ENCODE measurements at places on chromosomes 13 and 19.
A peak's percentile ranks its signal among the peaks of the same experiment; 100 is the strongest.

DNA sequence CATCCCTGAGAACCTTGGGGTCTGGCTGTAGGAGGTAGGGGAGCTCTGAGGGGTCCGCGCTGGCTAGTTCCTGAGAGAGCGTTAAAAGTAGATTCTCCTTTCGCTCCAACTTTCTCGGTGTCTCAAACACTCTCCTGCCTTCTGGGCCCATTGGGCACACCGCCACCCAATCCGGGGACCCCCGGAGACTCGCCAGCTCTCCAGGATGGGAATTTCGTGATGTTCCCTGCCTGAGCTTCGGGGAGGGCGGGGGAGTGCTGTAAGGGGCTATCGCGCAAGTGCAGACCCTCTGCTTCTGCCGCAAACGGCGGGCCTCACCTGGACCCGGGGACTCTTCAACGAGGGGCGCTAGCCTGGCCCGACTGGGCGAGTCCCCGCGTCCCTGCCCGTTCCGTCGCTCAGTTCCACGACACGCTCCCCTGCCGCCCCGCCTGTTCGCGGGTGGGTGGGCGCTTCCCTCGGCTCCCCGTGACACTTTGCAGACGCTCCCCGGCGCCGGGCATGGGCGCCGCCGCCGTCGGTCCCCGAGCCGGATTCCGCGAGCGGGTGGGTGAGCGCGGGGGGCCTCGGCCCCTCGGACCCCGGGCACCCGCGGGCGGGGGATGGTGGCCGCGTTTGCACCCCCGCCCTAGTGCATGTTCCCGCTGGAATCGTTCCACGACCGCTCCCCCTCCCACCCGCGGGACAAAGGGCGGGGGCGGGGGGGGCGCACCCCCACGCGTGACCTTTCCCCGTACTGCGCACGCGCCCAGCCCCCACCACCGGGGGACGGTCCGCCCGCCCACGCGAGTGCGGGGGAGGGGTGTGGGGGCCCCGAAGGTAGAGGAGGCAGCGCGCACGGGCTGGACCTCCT lies at the start of gene CCDC106:
Gene CCDC106 (plus strand): TSS at position 481 of the 853 bp plus-strand sequence. CDS start 835 bp downstream, outside the sequence.
- DNase-seq = no peak

GRCh38 chr13:86737334-86737932 lies 933.7 kb upstream of the SLITRK5 start:
- DNase-seq = no peak

DNA sequence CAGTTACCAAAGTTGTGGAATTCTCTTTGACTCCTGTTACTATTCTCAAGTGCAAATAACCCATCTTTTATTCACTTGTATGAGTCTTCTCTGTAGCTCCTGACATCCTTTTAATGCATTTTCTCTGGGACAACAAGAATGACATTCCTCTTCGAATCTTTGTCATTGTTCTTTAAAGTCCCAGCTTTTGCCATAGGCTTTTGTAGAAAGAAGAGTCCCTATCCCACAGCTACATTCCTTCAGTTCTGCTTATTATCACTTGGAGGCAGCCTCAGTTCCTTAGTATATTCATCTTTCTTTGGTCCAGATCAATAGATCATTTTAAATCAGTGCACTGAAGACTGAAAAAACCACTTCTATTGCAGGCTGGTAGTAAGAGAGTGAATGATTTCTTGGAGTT lies 560.2 kb downstream of the DACH1 start:
- no peak for DNase-seq

- DNase-seq = peak; percentile 9
These were observed 574 bp downstream of the ZNF227 start for GRCh38 chr19:44212866-44213346.

DNA sequence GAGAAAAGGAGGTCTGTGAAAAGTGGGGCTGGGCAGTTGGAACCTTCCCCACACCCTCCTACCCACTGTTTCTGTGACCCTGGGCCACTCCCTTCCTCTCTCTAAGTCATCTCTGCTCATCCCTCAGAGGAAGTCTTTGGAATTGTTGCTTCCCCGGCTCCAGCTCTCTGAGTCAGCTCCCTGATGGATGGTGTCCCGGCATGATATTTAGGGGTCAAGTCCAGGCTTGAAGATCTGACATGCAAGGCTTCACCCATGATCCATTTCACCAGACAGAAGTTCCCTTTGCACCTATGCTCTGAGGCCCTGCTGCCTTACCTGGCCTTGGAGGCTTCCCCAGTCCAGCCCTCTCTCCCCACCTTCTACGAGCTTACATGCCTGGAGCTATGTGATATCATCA lies 13.3 kb downstream of the EXOC3L2 start:
- no peak for DNase-seq

GRCh38 chr19:21626924-21627697 lies 121.7 kb downstream of the ZNF429 start:
- no peak for DNase-seq

DNA sequence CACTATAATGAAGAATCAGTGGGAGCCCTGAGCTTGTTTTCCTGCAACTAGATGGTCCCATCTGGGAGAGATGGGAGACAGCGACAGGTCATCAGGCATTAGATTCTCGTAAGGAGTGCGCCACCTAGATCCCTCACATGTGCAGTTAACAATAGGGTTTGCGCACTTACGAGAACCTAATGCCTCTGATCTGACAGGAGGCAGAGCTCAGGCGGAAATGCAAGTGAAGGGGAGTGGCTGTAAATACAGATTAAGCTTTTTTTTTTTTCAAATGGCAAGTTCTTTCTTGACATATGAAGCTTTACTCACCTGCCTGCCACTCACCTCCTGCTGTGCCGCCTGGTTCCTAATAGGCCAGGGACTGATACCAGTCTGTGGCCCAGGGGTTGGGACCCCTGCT lies 14.4 kb downstream of the CDC16 start:
- DNase-seq = no peak

- DNase-seq = no peak
These were observed 78.1 kb upstream of the PCDH9 start for GRCh38 chr13:67308004-67308772.

- DNase-seq = peak; percentile 84
These were observed at the start of gene ACOD1 for GRCh38 chr13:76948149-76948548. ACOD1 (plus strand) TSS chr13:76948511; CDS start chr13:76948559, 48 bp downstream.

DNA sequence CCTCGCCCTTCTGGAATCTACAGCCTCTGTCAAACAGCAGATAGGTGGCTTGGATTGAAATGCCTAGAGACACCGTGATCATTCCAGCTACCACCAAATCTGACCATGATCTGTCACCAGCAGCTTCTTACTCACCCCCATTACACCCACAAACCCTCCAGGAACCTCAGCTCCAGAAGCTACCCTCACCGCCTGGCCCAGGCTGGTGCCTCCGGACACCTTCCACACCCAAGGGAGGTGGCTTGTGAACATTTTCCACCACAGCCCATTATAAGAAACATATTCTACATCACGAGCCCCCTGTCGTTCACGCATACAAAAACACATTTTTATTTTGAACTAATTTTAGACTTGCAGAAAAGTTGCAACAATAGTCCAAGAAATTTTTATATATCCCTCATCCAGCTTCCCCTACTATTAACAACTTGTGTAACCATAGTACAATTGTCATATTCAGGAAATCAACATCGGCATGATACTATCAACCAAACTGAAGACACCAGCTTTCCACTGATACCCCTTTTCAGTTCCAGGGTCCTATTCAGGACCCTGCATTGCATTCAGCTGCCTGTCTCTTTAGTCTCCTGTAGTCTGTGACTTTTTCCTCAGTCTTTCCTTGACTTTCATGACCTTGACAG lies 15.4 kb upstream of the UBE2L5 start:
- no peak for DNase-seq

GRCh38 chr19:11138601-11139300 lies 16.8 kb downstream of the SPC24 start:
- peak; percentile 27 for DNase-seq

GRCh38 chr13:110590577-110590976 lies 24.8 kb upstream of the NAXD start:
- DNase-seq = no peak

DNA sequence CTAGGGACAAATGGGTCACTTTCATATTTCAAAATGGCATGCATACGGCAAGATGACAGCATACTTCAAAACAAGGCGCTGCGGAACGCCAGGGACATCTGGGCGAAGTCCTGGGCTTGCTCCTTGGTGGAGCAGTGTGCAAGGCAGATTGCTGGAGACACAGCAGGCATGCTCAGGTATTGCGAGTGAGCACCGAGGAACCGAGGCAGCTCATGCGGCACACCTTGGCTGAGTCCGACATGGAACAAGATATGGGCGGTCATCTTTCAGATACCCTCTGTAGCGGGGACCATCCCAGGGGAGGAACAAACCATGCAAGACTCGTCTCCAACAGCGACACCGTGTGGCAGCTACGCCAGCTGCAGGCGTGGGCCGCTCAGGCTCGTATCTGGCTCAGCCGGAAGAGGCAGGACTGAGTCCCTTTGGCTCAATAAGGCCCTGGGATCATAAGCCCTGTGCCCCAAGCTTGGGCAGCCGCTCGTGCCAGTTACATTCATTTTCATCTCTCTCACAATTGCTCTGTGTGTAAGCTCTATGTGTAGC lies 112.4 kb downstream of the NUFIP1 start:
- DNase-seq = no peak

- DNase-seq = no peak
These were observed 9.6 kb downstream of the TINCR start for GRCh38 chr19:5558101-5558621.

DNA sequence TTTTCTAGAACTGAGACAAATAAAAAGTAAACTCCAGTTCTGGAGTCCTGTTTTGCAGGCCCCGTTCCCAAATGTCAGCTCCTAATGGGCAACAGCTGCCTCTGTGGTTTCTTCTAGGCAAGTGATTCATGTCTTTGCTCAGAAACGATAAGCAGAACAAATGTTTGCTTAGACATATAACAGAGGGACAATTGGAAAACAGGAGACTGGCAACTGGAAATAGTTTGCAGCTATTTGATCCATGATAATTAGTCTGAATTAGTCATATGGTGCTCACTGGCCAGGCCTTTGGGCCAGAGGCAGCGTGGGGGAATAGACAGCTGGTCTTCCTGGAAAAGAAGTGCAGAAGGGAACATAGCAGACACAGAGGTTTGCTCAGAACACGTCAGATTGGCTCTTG lies 29.2 kb upstream of the TSHZ3 start:
- no peak for DNase-seq

DNA sequence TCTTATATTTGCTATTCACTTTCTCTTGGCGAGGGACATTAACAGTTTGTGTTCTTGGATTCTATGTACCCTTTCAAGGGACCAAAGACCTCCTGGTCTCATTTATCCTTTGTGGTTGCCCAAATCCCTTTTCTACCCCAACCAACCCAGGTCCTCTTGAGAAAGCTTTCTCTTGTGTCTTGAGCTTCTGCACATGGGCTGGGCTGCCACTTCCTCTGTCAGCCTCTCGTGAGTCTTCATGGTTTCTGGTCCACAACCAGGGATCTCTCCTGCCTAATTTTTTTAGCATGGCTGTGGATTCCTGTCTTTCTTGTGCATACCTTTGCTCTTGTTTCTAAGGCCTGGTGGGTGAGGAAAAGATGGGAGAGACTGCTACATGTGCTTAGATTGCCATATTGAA lies 14.9 kb downstream of the TIMM13 start:
- no peak for DNase-seq

DNA sequence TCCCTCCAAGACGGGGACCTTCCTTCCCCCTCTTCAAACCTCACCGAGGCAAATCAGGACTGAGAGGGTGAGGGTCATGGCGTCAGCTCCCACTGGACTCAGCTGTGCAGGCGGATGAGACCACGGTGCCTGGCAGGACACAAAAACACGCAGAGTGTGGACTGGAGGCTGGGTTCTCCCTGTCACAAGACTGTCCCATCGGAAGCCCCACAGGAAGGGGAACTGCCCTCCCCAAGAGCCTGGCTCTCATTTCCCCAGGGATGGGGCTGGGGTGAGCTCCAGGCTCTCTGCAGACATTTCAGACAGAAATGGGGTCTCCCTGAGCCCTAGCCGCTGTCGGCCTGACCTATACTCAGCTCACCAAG lies at the start of gene LILRB5:
Gene LILRB5 (minus strand): TSS at position 158 of the 365 bp plus-strand sequence. CDS start 80 bp downstream, at position 78.
- no peak for DNase-seq

DNA sequence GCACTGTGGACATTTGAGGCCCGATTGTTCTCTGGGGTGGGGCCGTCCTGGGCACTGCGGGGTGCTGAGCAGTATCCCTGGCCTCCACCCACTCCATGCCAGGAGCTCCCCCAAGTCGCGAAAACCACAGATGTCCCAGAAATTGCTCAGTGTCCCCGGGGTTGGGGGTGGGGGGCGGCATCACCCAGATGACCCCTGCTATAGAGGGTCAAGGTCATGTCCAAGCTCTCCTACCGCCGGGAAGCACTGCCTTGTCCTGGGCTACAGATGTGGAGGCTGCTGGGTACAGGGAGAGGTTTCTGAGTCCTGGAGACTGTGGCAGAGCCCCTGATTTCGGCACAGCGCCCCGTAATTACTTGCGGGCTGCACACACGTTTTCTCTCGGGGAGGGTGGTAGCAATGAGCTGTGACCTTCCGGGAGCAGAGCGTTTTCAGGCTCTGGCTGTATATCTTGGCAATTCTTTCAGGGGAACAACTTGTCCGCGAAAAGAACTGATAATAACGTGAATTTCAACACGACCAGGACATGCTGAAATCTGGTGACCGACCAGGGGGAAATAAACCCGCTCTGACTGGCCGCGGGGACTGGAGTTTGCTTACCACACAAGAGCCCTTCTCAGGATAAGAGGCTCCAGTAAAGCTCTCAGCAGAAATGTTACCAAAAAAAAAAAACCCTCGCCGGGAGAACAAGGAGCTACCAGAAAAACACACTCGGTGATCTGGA lies 68.1 kb downstream of the GNG7 start:
- DNase-seq = no peak

GRCh38 chr19:13707915-13708314 lies 56.4 kb upstream of the MRI1 start:
- no peak for DNase-seq

DNA sequence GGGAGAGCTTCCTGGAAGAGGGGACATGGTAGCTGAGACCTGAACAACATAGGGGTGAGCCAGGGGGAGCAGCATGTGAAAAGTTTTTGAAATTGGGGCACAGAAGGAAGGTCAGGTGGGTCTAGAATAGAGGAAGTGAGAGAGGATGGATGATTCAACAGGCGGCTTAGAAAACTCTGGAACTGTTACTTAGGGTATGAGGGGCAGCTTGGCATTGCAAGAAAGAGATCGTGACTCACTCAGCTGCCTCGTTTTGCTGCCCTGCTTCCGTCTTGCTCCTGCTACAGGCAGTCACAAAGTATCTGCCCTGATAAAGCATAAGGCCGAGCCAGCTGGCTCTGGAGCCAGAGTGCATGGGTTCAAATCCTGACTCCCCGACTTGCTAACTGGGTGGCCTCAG lies 1.3 kb upstream of the CEACAM20 start:
- DNase-seq = no peak

- no peak for DNase-seq
These were observed 116.8 kb downstream of the FOXO1 start for GRCh38 chr13:40549500-40550094.
